Astrocyte (in vitro differentiated cells and primary cell): ENCODE measurements at places on chromosomes 5 and 9.

GRCh38 chr9:81182431-81182830 lies 506.9 kb downstream of the TLE1 start:
- peak; percentile 94 for DNase-seq

DNA sequence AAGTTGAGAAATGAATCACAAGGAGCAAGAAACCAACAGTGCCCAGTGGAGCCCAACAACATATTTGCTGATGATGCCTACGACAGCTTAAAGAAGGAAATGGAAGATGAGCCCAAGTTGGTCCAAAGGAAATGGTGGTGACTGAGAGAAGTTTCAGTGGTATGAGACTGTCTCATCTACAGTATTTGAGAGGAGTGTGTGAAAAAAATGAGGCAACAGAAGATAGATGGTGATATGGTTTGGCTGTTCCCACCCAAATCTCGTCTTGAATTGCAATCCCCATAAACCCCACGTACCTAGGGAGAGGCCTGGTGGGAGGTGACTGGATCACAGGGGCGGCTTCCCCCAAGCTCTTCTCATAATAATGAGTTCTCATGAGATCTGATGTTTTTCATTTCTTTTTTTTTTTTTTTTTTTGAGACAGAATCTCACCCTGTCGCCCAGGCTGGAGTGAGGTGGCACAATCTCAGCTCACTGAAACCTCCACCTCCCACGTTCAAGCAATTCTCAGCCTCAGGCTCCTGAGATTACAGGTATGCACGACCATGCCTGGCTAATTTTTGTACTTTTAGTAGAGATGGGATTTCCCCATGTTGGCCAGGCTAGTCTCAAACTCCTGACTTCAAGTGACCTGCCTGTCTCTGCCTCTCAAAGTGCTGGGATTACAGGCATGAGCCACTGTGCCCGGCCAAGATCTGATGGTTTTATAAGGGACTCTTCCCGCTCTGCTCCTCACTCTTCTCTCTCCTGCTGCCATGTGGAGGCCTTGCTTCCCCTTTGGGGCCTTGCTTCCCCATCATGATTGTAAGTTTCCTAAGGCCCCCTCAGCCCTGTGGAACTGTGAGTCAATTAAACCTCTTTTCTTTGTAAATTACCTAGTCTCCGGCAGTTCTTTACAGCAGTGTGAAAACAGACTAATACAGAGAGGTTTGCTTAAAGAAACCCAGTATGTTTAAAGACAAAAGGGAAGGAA lies 30.2 kb downstream of the EFCAB9 start:
- no peak for DNase-seq

- DNase-seq: peak; percentile 27
Measured at GRCh38 chr5:74530326-74531050, 110.0 kb downstream of the ENC1 start.

DNA sequence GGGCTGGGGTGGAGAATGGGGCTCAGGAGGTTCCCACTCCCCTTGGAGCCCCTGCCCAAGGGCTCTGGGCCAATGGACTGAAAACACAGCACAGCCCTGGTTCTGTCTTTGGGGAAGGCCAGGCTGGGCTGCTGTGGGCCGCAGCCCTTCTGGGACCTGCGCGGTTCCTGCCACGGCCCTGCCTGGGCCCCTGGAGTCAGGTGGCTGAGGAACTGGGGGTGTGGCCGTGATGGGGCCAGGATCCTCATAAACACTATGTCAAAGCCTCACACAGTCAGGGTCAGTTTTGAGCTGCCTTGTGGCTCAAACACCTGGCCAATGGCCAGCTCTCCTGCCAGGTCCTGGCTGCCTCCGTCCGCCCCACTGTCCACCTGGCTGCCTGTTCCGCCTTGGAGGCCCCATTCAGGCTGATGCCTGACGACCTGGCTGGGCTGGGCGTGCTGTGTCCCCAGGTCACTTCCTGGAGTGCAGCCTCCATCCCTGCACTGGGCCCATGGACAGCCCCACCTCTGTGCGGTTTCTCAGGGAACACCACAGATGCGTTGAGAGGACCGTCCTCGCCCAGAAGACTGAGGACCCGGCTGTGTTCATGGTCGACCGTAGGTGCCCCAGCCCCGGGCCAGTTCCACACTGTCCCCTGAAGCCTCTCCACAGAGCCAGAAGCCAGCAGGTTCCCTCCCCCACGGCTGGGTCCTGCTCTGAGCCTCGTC lies 27.5 kb downstream of the PAEP start:
- no peak for DNase-seq

DNA sequence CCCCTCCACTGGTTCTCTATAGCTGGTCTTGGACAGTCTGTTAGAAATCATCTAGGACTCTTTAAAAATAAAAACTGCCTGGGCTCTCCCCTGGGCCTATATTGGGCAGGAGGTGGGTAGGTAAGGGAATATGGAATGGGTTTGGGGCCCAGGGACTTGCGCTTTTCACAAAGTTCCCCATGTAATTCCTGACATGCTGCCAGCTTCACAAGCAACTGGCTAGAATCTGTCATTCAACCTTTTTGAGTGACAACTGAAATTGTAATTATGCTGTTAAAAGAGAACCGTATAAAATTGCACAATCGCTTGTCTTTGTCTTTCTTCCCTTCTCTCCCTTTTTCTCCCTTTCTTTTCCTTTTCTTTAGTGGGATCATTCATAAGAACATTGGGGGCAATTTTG lies 603.1 kb downstream of the EBF1 start:
- DNase-seq: no peak

DNA sequence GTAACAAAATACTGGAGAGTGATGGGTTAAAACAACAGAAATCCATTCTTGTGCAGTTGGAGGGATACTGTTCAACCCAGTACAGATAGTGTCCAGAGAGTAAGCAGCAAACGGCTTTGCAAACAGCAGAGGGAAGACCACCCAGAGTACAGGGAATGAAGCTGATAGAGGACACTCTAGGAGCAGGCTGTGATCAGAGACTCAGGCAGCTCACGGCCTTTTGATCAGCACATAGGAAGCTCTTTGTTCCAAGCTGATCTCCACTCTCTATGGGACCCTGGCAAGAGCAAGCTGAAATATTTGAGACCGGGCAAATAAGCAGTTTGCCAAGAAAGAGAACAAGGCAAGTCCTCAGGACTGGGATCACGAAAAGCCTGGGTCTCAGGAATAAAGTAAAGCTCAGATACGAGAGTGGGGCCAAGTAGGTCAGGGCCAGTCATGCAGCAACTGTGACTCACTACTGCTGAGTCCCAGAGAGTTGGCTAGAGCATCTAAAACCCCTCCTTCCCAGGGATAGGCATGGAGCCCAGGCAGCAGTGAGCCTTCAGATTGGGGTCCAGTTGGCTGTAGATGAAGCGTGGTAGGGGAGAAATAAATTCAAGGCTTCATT lies 52.4 kb downstream of the MELK start:
- peak; percentile 80 for DNase-seq

GRCh38 chr5:107607671-107608345 lies 62.9 kb downstream of the EFNA5 start:
- DNase-seq: no peak

- peak; percentile 22 for DNase-seq
Measured at GRCh38 chr9:8857926-8858595, 1058.5 kb upstream of the DMAC1 start.

DNA sequence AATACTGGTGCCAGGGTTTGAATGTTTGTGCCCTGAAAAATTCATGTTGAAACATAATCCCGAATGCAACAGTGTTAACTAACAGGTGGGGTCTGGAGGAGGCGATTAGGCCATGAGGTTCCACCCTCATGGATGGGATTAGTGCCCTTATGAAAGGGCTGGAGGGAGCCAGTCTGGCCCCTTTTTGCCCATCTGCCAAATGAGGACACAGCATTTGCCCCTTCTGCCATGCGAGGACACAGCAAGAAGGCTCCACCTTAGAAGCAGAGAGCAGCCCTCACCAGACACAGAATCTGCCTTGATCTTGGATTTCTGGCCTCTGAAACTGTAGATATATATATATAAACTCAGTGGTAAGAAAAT lies 32.6 kb upstream of the RNF130 start:
- no peak for DNase-seq

- DNase-seq: no peak
Measured at GRCh38 chr9:90147426-90147825, 495.2 kb downstream of the DIRAS2 start.

GRCh38 chr5:80238097-80238496 lies 17.8 kb downstream of the SERINC5 start:
- no peak for DNase-seq

DNA sequence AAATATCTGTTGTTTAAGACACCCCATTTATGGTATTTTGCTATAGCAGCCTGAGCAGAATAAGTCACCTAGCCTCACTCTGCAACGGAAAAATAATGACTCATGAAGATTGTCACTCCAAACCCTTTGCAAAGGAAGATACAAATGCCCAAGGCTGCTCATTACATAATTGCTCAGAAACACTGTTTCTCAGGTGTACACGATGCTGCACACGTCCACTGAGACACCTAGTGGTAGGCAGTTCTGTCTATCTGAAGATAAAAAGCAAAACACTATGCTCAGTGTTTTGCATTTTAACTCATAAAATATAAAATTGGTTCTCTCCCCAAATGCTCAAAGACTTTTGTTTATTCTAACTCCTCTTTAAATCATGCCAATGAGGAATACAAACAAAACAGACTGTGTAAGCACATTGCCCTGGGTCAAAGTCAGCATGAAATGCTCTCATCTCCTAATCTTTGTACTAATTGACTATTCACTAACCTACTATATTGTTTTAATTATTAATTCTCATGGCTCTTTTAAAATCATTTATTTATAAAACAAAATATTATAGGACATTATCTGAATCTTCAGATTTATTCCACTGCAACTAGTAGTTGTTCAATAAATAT lies 7.7 kb upstream of the TSLP start:
- DNase-seq: no peak

GRCh38 chr5:139667730-139668063 lies 19.5 kb downstream of the CXXC5 start:
- peak; percentile 55 for DNase-seq

DNA sequence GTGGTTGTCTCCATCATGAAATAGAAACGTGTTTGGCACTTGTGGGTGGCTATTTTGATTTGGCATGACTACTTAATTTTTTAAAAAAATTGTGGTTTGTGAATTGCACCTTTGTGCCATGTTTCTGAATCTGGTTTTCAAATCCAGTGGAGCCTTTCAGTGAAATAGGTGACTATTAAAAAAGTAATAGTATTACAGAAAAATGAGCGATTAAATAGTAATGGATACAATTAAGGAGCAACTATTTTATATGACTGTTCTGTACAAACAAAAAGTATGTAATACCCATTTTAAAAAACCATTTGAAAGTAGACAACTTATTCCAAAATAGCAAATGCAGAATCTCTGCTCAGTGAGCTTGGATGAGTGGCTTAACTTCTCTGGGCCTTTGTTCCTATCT lies 3.0 kb downstream of the SOWAHA start:
- DNase-seq: no peak

- DNase-seq: no peak
Measured at GRCh38 chr9:120184266-120184665, 395.7 kb downstream of the CDK5RAP2 start.

- DNase-seq: peak; percentile 87
Measured at GRCh38 chr5:56350597-56351170, 117.6 kb upstream of the ANKRD55 start.

- DNase-seq: peak; percentile 94
Measured at GRCh38 chr5:150317048-150318003, 14.6 kb upstream of the ARSI start.

DNA sequence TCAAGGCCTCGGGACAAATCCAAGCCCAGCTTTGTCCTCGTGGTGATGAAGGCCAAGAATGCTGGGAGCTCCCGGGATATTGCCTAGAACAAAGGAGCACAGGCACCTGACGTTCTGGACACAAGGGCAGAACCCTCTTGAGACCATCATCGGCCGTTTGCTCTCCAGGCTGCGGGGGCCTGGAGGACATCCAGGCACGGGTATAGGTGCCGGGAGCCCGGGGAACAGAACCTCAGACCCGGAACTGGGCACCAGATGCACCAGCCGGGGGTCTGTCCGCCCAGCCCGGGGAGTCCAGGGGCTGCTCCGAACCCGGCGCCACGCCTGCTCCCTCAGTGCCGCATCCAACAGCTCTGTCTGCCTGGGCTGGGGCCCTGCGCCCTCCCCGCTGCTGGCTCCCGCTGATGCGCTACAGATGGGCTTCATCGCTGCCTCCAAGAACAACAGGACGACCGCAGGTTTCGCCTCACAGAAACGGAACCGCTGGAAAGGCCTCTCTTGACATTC lies 88.0 kb downstream of the ADAMTS2 start:
- DNase-seq: no peak

- no peak for DNase-seq
Measured at GRCh38 chr9:24986331-24986730, 440.6 kb upstream of the IZUMO3 start.

GRCh38 chr5:173928871-173929574 lies 40.9 kb downstream of the CPEB4 start:
- DNase-seq: no peak

DNA sequence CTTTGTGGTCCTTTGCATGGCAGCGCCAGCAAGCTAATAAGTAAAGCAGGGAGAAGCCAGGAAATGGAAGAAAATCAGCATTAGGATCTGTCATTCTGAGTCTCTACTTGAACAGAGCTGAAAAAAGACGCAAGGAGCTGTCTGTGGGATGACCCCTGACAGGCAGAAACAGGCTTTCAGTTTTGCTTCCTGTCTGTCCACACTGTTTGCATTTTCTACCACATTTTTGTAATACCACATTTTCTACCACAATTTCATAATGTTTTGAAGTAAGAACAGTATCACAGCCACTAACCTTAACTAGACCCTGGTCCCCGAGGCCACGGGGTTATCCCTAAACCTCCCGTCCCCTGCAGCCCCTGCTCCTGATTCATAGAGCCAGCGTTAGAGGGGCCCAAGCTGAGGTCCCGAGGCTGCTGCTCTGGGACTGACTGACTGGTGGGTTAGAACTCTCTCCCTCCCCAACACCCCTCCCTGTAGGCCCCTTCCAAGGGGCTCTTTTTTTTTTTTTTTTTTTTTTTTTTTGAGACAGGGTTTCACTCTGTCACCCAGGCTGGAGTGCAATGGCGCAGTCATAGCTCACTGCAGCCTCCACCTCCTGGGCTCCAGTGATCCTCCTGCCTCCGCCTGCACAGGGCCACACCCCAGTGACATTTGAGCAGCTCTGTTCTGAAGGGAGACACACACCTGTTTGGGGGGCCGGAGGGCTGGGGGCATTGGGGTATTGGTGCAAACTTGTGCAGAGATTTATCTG lies 4.0 kb upstream of the CLIC3 start:
- peak; percentile 55 for DNase-seq

DNA sequence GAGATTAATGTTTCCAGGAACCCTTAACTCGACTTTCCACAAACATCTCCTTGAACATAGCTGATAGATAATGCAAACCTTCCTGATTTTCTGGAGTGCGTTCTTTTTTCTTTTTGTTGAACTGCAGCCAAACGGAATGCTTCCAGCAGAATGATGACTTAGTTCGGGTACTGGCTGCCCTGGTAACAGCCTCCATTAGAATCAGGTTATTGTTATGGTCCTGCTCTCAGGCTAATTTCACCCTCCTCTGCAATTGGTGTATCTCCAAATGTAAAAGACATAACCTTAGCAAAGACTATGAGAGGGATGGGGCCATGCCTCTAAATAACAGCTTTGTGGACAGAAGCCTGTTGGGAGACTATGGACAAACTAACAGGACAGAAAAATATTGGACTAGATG lies 116.5 kb downstream of the PDE4D start:
- DNase-seq: no peak

- no peak for DNase-seq
Measured at GRCh38 chr5:966345-966710, 42.3 kb upstream of the NKD2 start.

- DNase-seq: peak; percentile 37
Measured at GRCh38 chr5:62460578-62460983, 48.0 kb downstream of the IPO11 start.

- DNase-seq: no peak
Measured at GRCh38 chr5:44919560-44919959, 110.8 kb downstream of the MRPS30 start.

GRCh38 chr9:19517202-19517942 lies 108.6 kb downstream of the ACER2 start:
- DNase-seq: no peak

GRCh38 chr5:179267071-179267670 lies 78.1 kb downstream of the ADAMTS2 start:
- DNase-seq: no peak
